ENCODE measurements at places on chromosomes 4 and X. TPM values are rescaled to one million over a fixed set of nuclear protein-coding genes. Genes with fewer than 3 reads are reported as not detected.

FGB gene
- 24.5 TPM for total RNA-seq

SSX7 gene
- total RNA-seq, result not detected

NWD2 gene
- 0.01 TPM for total RNA-seq

SHROOM2 gene
- 0.86 TPM for total RNA-seq

NSUN7 gene
- total RNA-seq, result 0.43 TPM

OPHN1 gene
- 1.6 TPM for total RNA-seq

Data from A549 treated with Hydrocortisone at 1 μM for 4 hours (cell line).